Muscle of leg (tissue), 16 donors: ENCODE measurements at places on chromosomes 1 and 21. TPM values are rescaled to one million over a fixed set of nuclear protein-coding genes. Genes with fewer than 3 reads are reported as not detected.

DNA sequence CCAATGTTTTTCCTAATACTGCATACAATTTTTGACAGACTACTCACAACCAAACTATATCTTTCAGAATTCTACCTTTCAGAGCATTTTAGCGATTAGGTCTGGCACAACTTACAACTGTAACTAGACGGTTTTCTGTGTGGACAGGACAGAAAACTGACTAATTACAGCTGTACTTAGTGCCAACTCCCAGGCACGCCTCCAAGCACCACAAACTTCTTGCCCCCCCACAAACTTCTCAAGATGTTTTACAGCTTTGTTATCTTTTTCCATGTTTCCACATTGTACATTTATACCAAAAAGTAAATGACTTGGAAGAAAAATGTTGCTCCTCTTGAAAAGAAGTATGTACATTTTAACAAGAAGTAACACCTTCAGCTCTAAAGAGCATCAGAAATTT is 13.8 kb downstream of the LYST start:
- DNase-seq = no peak

GRCh38 chr1:175225805-175226129 is 33.2 kb upstream of the KIAA0040 start:
- no peak for DNase-seq

GRCh38 chr21:44483288-44484237 is 28.3 kb downstream of the LRRC3 start:
- no peak for DNase-seq

DNA sequence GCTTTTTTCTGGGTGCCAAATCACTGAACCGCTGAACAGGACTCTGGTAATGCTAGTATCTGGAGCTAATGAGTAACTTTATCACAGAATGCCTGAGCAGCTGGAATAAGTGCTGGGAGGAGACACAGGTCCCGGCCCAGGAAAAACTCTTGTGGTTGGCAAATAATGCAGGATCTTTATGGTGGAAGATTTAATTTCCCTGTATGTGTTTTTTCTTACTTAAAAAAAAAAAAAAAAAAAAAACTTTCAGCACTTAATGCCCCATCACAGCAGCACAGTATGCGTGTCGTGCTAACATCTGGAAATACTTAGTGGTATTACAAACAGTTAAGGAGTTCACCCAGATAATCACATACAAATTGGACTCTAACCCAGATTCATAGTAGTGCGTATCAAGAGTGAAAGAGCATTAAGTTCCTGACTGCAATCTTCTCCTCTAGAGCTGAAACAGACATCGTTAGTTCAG is 220.7 kb downstream of the TOMM20 start:
- DNase-seq = peak; percentile 92

GRCh38 chr21:37582590-37582989 is 216.0 kb downstream of the DYRK1A start:
- DNase-seq = peak; percentile 74

- DNase-seq = peak; percentile 29
Observed at GRCh38 chr1:75632350-75632949, 21.5 kb upstream of the SLC44A5 start.

GRCh38 chr1:112849425-112850033 is 106.5 kb downstream of the SLC16A1 start:
- peak; percentile 61 for DNase-seq

DNA sequence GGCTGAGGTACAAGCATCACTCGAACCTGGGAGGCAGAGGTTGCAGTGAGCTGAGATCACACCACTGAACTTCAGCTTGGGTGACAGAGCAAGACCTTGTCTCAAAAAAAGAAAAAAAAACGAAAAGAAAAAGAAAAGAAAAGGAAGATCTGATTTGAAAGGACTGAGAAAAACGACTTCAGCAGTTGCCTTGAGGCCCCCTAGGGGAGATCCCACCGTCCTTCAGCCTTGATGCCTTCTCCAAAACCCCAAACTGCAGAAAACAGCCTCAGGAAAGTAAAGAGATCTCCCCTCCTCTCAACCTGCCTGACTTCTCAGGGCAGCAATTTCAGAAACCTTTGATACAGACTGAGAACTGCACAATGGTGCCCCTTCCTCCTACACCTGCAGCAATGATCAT is 50.9 kb upstream of the BCAR3 start:
- DNase-seq = no peak

DNA sequence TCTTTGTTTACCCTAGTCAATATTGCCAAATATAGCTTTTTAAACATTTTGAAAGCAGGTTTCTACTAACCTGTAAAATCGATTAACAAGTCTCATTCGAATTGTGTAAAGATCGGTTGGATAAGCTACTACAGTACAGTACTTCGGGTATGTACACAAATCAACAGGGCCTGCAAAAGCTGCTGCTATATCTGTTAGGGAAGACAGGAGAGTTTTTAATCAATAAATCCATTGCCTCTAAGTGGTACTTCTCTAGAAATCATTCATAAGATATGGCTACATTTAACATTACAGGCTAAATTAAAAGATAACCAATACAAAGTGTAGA is 34.8 kb upstream of the PSMG1 start:
- no peak for DNase-seq

GRCh38 chr1:90795431-90795830 is 78.3 kb upstream of the BARHL2 start:
- no peak for DNase-seq

DNA sequence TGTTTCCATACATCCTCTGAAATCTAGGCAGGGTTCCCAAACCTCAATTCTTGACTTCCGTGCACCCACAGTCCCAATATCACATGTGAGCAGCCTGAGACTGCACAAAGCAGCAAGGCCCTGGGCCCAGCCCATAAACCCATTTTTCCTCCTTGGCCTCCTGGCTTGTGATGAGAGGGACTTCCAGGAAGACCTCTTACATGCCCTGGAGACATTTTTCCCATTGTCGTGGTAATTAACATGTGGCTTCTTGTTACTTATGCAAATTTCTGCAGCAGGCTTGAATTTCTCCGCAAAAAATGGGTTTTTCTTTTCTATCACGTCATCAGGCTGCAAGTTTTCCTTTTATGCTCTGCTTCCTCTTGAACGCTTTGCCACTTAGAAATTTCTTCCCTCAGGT is 3.3 kb upstream of the PIGK start:
- DNase-seq = no peak

- no peak for DNase-seq
Observed at GRCh38 chr1:245469734-245470133, 314.9 kb downstream of the KIF26B start.

- DNase-seq = peak; percentile 28
Observed at GRCh38 chr1:29453502-29454240, 217.3 kb downstream of the PTPRU start.

GRCh38 chr1:202697038-202697437 is 13.2 kb downstream of the SYT2 start:
- no peak for DNase-seq

DNA sequence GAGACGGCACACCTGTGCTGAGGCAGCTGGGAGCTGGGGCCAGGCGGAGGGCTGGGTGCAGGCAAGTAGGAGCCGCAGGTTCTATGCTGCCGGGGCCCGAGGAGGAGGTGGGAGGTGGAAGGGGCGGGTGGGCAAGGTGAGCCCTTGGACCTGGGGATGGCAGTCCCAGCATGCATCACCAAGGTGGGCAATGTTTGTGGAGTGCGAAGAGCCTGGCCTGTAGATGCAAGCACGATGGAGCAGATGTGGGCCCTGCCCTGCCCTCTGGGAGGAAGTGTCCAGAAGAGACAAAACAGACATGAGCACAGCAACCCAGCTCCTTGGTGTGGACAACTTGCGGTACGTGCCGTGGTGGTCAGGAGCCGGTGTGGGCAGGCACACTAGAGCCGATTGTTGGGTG is 28.3 kb upstream of the AJAP1 start:
- no peak for DNase-seq

GRCh38 chr1:52253421-52253820 is 111.5 kb downstream of the ZFYVE9 start:
- no peak for DNase-seq

GRCh38 chr1:119873135-119874015 is 22.9 kb downstream of the ADAM30 start:
- peak; percentile 94 for DNase-seq

GRCh38 chr1:39926820-39927219 is 25.1 kb upstream of the MYCL start:
- DNase-seq = no peak

DNA sequence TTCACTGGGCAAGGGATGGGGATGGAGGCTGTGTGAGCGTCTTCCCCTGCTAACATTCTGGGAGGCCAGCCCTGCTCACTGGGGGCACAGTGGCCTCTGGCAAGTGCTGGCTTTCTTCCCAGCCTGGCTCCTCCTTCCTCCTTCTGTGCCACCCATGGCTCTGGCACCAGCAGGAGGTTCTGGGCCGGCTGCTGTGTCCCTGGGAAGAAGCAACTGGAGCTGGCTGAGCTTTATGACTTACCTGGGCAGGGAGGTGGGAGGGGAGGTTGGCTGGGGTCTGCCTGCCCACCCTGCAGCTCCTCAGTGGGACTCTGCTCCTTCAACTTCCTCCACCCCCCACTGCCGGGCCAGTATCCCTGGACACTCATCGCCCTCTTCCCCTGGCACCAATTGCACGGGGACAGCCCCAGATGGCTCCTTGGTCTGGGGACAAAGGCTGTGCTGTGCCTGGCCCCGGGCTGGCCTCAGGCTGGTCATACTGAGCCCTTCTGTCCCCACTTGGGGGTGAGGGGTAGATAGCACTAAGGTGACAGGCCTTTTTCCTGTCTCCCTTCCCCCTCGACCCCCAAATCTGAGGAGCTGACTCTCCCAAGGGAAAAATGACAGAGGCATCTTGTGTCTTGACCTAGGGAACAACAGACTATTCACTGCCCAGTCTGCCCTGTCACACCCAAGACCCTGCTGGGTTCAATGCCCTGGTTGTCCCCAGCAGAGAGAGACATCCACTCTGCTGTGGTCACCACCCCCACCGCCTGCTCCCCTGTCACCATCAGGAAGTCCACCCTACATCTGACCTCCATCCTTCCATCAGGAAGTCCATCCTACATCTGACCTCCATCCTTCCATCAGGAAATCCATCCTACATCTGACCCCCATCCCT is 14.4 kb downstream of the CDK18 start:
- no peak for DNase-seq

GRCh38 chr1:233394860-233395717 is 67.6 kb downstream of the MAP3K21 start:
- peak; percentile 74 for DNase-seq

- DNase-seq = no peak
Observed at GRCh38 chr1:6982443-6982842, 197.2 kb downstream of the CAMTA1 start.

DNA sequence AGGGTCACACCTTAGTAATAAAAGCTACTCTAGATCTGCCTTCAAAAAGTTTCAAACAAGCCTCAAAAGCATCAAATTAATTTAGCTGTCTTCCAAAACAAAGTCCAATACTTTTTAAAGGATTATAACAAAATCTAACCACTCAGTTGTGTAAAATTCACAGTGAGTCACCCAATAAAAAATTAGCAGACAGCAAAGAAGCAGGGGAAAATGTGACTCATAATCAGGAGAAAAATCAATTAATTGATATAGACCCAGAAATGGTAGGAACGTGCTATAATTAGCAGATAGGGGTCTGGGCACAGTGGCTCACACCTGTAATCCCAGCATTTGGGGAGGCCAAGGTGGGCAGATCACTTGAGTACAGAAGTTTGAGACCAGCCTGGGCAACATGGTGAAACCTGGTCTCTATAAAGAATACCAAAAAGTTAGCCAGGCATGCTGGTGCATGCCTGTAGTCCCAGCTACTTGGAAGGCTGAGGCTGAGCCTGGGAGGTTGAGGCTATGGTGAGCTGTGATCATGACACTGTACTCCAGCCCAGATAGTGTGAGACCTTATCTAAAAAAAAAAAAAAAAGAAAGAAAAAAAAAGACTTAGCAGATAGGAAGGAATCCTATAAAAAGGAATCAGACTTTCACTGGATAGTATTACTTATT is 8.1 kb upstream of the MYOG start:
- no peak for DNase-seq

DNA sequence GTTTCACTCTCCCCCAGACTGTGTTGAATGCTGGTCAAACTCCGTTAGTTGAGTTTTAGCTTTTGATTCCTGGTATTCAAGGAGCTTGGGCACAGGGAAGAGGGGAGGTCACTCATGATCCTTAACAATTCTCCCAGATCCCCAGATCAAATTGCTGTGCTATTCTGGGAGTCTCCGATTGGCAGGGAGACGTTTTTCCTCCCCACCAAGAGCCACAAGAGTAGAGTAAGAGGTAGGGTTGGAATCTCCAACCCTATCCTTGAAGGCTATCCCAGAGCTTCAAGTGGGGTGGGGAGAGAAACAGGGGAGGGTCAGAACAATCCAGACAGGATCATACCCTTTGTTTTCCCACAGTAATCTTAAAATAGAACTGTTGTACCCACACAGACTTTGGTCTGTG is 576 bp upstream of the TPM3 start:
- no peak for DNase-seq

DNA sequence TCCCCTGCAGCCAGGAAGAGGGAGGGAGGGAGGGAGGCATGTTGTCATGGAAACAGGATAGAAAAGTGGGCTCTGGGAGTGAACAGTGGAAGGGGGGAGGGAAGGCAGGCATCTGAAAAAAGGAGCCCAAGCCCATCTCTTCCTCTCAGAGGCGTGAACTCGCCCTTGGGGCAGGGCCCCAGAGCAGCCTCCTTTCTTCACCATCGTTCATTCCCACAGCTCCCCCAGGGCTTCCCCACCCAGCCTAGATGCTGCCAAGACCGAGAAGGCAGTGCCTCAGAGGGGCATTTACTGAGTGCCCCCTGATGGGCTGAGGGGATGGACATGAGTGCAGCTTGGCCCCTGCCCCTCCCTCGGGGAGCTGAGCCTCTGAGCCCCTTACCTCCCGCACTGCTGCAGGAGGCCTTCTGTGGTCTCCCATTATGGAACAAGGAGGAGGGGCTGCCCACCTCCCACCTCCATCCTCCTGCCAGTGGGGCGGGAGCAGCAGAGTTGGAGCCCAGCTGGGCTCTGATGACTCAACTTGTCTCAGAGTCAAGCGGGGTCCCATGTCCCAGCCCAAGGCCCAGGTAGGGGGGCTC is 39.1 kb upstream of the KIF21B start:
- DNase-seq = no peak

DNA sequence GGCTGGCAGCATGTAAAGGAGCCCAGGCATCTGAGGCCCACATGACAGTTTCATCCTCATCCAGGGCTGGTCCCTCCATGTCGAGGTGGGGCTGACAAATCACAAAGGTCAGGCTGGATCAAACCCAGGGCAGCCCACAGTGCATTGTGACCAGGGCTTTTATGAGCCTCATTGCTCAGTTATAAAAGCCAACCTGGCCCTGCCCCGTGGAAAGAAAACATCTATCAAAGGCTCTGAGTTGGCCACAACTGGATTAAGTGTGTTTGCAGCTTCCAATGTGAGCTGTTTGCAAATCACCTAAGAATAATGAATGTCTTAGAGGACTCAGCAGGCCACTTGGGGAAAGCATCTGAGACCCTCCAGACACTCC is 45.4 kb downstream of the GRHL3 start:
- no peak for DNase-seq

GRCh38 chr1:228944296-228944695 is 209.0 kb downstream of the RHOU start:
- DNase-seq = peak; percentile 89

- no peak for DNase-seq
Observed at GRCh38 chr1:86516335-86516734, 30.5 kb upstream of the CLCA4 start.

GRCh38 chr1:54520631-54521321 is 27.3 kb upstream of the ACOT11 start:
- no peak for DNase-seq

The TMEM200B gene
- 5.9 TPM for polyA plus RNA-seq

The CLDN19 gene
- 0.96 TPM for polyA plus RNA-seq

The SLFNL1 gene
- 0.56 TPM for polyA plus RNA-seq

The UCK2 gene
- 17.8 TPM for polyA plus RNA-seq
